ENCODE measurements at places on chromosomes 3 and 15. TPM values are rescaled to one million over a fixed set of nuclear protein-coding genes. Genes with fewer than 3 reads are reported as not detected.
A peak's percentile ranks its signal among the peaks of the same experiment; 100 is the strongest.

DNA sequence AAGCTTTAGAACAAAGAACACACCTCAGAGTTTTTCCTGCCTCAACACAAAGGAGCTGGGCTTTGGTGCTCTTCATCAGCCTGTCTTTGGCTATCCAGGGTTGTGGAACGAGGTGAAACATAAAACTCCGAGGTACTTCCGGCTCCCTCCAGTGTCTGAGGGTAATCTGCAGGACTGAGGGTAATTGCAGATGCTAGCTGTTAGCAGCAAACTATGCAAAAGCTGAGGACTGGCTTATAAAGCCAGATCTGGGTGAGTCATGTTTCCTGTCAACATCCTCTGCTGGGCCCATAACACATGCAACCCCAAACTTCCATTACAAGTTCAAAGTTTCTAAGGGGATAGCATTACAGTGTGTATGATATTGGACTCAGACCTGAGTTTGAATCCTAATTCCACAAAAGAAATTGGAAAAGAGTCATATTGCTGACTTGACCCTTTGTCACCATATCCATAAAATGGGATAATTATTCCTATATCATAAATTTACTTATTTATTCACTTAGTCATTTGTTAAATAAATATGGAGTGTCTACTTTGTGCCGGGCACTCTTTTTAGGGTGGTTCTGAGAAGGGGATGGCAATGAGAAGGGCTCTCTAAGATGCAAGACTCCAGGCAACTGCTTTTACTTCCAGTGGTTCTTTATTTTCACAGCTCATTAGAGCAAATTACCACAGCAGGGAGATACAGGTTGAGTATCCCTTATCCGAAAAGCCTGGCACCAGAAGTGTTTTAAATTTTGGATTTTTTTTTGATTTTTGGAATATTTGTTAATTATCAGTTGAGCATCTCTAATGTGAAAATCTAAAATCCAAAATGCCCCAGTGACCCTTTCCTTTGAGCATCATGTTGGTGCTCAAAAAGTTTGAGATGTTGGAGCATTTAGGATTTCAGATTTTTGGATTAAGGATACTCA, 9.5 kb upstream of the TRIM69 start:
- no peak for DNase-seq

DNA sequence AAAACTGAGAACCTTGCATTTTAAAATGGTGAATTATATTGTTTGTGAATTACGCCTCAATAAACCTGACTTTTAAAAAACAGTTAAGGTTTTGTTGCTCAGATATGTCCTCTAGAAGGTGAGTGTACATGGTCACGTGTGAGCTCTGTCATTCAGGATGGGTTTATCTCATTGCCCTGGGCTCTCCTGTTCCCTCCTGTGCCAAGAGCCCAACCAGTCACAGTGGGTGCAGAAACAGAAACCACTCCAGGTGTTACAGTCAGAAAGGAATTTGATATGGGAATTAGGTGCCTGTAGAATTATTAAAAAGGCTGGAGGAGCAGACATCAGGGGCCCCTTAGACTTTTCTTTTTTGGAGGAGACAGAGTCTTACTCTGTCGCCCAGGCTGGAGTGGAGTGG, 196.4 kb downstream of the STT3B start:
- no peak for DNase-seq

The ZNF660 gene
- 9.5 TPM for polyA plus RNA-seq

The TMOD2 gene
- 6.6 TPM for polyA plus RNA-seq

DNA sequence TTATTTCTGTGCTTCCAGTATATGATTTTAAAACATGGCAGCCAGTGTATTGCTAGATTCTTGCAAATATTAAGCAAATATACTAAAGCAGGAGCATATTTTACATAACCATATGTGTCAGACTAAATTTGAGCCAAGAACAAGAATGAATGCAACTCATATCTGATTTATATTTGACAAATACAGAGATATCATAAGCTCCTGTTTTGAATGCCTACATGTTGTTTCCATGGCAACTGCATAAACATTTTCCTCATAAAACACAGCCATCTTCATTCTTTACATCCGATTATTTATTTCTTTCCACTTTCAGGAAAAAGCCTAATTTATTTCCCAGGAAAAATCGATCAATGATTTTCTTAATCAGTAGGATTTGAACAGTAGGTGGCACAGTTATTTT, 172.2 kb upstream of the TSPAN3 start:
- no peak for DNase-seq

GRCh38 chr3:126083511-126083912, 412 bp downstream of the SLC41A3 start:
- peak; percentile 43 for DNase-seq

- DNase-seq, result peak; percentile 92
These were observed at the start of gene ARMC8 for GRCh38 chr3:138187296-138188012. ARMC8 (plus strand) TSS chr3:138187301; CDS start chr3:138187555, 254 bp downstream.

DNA sequence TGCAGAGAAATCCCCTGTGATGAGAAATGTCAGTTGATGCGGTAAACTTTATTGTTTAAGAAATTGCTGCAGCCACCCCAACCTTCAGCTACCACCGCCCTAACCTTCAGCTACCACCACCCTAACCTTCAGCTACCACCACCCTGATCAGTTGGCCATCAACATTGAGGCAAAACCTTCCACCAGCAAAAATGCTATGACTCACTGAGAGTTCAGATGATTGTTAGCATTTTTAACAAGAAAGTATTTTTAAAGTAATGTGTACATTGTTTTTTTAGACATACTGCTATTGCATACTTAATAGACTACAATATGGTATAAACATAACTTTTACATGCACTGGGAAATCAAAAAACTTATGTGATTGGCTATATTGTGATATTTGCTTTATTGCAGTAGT, 30.0 kb downstream of the U2SURP start:
- no peak for DNase-seq

GRCh38 chr3:54870423-54870822, 57.4 kb downstream of the LRTM1 start:
- DNase-seq, result peak; percentile 45

The SH2D7 gene
- polyA plus RNA-seq, result 0.48 TPM

GRCh38 chr3:139519998-139520737, 19.4 kb downstream of the RBP1 start:
- DNase-seq, result no peak

DNA sequence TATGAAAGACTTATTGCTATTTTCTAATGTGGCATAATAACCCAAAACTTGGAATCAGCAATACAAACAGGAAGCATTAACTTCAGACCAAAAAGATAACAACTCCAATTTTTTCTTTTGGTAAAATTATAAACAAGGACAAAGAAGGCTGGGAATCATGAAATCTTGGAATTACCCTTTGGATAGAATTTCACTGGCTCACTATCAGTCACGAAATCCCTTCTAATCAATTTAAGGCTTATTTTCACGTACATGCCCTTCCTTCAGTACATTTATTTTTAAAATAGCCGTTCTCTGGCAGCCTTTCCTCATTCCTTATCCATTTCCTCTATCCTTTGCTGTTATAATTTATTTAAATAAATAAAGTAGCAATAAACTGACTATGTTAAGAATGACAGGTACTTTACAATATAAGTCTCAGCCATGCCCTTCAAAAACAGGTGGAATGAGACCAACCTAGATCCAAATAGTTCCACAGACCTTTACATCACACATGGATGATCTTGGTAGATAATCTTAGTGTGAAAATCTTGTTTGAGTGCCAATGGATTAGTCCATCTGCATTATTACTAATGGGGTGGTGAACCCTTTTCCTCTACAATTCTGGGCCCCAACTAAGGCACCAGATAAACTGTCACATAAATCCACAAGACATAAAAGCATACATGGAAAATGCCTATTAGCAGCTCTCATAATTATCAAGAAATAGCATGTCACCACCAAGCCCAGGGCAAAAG, 38.9 kb downstream of the ABI3BP start:
- DNase-seq, result no peak

GRCh38 chr3:38602576-38603250, 46.8 kb downstream of the SCN5A start:
- DNase-seq, result no peak

DNA sequence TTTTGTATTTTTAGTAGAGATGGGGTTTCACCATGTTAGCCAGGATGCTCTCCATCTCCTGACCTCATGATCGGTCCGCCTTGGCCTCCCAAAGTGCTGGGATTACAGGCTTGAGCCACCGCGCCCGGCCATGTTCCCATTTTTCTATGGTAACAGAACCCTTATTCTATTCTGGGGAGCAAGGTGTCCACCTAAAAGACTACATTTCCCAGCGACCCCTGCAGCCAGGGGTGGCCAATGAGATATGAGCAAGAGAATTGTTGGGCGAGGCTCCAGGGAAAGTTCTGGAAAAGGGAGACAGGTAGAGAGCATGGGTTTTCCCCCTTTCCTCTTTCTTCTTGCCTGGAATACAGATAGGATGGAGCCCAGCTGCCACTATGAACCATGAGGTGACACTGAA, 96.9 kb downstream of the LINGO1 start:
- no peak for DNase-seq

GRCh38 chr3:65181391-65181871, 493.6 kb upstream of the ADAMTS9 start:
- DNase-seq, result no peak

DNA sequence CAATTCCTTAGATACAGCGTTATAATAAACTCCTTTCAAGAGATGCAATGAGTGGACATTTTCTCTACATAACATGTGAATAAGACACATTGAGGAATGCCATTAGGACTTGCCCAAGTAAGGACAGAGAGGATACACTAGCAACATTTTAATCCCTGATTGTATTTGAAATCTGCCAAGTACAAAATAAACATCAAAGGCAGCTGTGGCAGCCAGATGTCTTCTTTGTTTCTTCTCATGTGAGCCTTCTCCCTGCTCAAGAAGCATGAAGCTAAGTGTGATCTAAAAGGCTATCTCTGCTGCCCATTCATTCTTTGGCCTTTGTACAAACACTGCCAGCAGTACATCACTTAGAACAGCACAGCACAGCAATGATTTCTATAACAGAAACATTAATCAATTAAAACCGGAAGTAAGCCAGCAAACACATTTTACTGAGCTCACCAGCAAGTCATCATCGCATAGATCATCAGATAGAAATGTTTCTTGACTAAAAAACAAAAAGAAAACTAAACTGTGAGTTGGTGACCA, 364.0 kb downstream of the CNTN6 start:
- no peak for DNase-seq

DNA sequence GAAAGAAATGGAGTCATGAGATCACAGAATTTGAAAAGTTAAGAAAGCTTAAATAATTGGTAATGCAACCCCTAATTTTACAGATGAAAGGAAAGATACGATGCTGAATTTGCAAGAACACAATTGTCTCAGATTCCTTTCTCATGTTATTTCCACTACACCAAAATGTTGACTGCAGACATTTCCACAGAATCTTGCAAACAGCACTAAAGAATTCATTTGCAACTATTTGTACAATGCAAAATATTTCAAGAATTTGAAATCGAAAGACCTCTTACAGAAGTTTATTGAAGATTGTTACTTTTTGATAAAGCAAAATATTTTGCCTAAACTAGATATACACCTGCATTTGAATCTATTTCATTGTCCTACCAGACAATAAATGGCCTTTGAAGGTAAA, 194.1 kb upstream of the KCNMB2 start:
- DNase-seq, result no peak

The SLC28A1 gene
- polyA plus RNA-seq, result 0.24 TPM

The MST1R gene
- polyA plus RNA-seq, result 4.0 TPM

The CPEB1 gene
- polyA plus RNA-seq, result 3.3 TPM

The COL8A1 gene
- 1.5 TPM for polyA plus RNA-seq

DNA sequence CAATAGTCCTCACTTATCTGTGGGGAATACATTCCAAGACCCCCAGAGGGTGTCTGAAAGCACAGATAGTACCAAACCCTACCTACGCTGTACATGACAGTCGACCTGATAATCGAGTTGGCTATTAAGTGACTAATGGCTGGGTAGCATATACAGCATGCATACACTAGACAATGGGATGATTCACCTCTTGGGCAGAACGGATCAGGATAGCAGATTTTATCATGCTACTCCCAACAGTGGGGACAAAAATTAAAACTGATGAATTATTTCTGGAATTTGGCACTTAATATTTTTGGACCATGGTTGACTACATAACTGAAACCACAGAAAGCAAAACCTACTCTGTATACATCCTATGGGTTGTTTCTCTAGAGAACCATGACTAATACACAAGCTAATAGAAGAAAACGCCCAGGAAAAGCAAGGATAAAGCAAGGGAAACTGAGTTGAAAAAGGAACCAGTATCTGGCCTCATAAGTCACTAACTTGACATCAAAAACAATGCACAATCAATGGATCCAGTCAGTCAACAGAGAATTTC, 15.5 kb downstream of the ATG3 start:
- DNase-seq, result no peak

GRCh38 chr3:113214917-113215595, 3.7 kb downstream of the BOC start:
- DNase-seq, result no peak

The CLDN18 gene
- polyA plus RNA-seq, result 59.9 TPM

DNA sequence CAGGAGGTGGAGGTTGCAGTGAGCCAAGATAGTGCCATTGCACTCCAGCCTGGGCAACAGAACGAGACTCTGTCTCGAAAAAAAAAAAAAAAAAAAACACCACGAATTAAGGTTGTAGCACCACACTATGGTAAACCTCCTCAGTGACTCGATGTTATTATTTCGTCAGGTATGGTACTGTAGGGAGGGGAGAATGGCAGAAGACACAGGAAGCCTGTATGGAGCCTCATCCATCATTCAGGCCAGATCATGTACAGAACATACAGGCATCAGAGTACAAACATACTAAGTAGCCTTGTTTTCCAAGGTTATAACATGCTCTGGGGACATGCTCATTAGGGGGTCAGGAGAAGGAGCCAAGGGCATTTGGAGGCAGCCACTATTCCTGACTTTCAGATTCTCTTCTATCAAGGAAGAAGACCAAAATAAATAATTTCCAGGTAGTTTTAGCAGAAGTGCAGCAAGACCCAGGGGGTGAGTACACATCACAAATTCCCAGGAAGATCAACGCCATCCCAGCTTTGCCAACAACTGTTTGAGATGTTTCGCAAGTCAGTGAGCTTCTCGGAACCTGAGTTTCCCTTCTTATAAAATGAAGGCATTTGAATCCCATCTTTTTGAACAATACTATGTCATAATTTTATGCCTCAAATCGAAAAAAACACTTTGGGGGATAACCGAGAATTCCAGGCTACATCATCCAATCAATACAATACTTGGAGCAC, 79.8 kb downstream of the FOXP1 start:
- no peak for DNase-seq

DNA sequence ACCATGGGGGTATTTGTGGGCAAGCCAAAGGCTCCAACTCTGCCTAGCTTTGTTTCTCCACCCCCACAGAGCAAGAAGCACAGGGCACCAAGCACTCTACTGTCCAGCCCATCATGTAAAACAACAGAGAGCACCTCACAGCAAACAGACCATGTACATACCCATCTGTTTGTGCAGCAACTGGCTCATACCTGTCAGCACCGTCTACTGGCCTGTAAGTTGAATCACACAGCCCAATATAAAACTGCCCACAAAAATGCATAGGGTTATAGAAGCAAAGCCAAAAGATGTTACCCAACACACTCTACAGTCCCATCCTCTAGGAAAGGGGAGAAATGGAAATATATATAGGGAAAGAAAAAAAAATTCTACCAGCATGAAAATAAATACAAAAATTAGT, 139.7 kb upstream of the CPNE4 start:
- DNase-seq, result no peak
